ENCODE measurements at places on chromosomes 1 and 21.

DNA sequence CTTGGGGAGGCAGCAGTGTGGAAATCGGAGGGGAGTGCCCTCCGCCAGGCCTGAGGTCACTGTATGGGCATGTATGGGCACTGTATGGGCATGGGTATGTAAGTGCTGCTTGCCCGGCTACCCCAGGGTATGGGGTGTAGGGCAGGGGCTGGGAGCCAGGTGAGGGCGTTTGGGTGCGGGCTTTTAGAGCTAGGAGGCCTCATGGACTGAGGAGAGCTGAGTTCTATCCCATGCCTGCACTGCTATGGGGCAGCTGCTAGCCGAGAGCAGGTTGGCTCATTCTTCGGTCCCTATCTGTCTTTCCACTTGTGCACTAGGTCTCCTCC is 5.3 kb downstream of the PKLR start:
- no peak for DNase-seq

DNA sequence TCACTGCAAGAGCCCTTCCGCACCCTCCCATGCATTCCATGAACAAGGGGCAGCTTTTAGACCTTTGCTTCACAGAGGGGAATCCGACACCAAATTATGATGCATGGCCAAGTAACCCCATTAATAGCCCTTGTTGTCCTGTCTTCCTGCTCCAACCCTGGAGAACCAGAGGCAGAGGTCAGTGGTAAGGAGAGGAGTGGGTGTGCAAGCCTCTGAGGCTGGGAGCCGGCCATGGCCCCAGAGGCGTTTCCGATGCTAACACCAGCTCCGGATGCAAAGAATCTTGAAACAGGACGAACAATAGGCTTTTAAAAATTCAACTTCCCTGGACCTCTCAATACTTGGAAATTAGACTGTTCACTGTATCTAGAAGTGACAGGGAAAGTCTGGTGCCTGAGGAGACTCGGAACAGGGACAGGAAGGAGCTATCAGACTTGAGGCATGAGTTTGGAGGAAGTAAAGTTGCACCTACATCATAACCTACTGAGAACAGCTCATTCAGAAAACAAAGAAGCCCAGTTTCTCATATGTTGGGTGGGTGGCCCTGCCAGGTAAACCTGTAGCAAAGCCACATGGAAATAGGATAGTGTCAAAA is 101.2 kb upstream of the ERG start:
- DNase-seq, result no peak

- DNase-seq, result no peak
These were observed 395.4 kb upstream of the ADAMTS5 start for GRCh38 chr21:27362249-27362648.

GRCh38 chr1:157105298-157105987 is 5.8 kb upstream of the ETV3L start:
- no peak for DNase-seq

DNA sequence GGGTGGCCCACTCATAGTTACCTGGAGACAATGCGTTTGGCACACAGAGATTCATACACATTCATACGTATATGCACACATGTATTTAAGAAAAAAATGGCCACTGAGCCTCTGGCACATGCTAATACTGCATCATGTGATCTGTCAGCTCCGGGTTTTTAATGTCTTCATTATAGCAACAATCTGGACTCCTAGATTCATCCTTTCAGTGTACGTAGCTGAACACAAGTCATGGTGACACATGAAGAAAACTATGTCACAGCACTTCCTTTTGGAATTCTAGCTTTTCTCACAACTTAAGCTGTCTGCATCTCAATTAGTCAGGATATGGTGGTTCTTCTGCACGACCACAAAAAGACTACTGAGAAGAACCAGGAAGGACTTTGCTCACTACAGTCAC is 24.7 kb downstream of the HSF2BP start:
- no peak for DNase-seq

GRCh38 chr1:246907472-246907871 is 24.3 kb downstream of the AHCTF1 start:
- DNase-seq, result no peak

DNA sequence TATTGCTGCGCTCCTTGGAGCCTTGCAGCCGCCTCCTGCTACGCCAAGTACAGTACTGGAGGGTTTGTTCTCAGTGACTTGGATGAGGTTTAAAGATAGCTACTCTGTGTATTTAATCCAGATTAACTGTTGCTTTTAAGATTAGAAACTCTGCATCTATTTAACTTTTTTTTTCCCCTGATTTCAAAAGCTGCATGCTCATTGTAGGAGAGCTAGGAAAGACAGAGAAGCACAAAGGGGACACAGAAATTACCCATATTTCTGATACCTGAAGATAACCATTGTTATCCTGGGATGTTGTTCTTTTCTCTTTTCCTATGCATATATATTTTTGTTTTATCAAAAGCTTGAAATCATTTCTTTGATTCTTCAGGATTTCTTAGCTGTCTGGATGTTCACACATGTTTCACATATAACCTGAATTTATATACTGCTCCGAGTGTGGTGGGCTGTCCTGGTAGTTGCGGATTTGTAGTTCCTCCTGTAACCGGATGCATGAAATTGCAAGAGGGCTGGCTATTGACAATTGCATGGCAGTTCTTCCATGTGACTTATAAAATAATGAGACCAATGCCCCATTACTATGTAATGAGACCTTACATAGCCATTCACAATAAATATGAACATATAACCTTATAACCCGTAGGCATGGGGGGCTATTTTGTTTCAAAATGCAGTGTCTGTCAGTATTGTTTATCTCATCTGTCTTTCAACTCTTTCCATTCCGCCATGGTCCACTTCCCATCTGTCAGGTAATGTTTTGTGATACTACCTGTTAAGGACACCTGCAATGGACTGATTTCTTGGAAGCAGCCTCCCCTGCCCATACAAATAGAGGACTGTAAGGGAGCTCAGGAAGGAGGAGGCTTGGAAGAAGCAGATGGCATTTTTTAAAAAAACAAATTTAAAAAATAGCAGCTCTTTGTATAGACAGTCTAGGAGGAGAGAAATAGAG is 1.4 kb downstream of the RAVER2 start:
- DNase-seq, result no peak

GRCh38 chr1:46289976-46290375 is 13.4 kb downstream of the LRRC41 start:
- no peak for DNase-seq

All from T-helper 1 cell (primary cell).